ENCODE measurements at places on chromosomes 2 and 18.

DNA sequence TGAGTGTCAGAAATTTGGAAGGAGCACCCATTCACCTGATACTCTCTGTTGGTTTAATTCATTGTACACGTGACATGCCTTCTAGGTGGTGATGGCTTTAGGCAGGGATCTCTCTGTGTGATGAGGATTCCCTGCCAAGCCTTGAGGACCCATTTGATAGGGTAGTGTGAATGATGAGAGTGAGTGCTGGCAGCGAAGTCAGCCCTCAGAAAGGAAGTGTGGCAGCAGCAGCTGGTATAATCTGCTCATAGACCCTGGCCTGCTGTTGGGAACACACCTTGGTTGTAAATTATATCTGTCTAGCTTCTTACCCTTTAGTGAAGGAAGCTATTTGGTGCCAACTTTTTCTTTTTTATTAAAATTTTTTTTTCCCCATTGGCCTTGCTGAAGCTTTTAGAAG, 164.5 kb downstream of the HAUS1 start:
- no peak for DNase-seq

DNA sequence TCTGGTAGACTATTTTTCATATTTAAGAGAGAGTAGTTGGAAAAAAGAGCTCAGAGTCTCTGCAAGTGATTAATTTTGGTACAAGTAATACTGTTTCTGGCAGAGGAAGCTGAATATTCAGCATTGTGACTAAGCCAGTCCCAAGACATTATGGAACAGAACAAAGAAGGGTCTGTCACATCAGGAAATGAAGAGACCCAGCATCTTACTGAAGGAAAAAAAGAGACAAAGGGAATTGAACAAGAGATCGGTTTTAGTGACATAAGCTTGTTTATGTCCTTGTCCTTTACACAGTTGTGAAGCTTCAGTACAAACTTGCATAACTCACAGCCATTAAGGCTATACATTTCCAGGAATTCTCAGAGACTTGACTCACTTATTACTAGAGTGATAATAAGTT, 568.5 kb upstream of the SLC8A1 start:
- DNase-seq: no peak

DNA sequence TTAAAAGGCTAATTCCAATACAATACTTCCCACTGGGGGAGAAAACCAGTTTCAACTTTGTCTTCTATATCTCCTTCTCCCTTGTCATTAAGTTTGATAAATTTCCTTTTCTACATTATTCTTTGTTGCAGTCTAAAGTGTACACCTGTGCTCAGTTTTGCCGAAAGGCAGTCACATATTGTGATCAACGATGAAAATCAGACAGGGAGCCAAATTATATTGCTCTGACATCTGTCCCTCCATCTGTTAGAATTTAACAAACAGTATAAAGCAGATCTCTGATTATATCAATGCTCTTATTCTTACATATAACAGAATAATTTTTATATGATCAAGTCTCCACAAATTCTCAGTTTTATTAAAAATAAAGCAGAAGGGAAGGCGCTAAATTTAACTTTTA, 496.7 kb downstream of the NRXN1 start:
- no peak for DNase-seq

DNA sequence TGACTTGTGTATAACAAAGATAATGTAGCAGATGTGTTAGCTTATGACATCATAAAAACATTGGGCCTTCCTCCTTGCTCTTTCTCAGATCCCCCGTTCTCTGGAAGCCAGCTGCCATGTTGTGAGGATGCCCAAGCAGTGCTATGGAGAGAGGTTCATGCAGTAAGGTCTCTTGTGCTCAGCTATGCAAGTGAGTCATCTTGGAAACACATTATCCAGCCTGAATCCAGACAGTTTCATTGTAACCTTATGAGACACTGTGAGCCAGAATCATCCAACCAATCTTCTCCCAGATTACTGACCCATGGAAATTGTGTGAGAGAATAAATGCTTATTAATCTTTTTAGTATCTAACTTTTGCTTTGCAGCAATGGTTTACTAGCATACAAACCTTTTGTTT, 60.8 kb downstream of the ST6GAL2 start:
- DNase-seq: no peak

- DNase-seq: no peak
Measured at GRCh38 chr2:232406556-232407310, at the start of gene ALPG. Gene ALPG (plus strand): TSS chr2:232406844. CDS start chr2:232406895, 51 bp downstream.

DNA sequence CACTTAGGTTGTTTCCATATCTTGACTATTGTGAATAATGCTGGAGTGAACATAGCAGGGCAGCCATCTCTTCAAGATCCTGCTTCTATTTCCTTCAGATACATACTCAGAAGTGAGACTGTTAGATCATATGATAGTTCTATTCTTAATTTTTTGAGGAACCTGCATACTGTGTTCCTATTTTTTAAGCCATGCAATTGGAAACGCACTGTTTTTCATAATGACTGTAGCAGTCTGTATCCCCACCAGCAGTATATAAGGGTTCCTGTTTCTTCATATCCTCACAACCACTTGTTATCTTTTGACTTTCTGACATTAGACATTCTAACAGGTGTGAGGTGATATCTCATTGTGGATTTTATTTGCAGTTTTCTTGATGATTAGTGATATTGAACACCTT, 15.5 kb downstream of the NEURL3 start:
- no peak for DNase-seq

GRCh38 chr2:218508299-218508698, 59.9 kb downstream of the USP37 start:
- DNase-seq: no peak

DNA sequence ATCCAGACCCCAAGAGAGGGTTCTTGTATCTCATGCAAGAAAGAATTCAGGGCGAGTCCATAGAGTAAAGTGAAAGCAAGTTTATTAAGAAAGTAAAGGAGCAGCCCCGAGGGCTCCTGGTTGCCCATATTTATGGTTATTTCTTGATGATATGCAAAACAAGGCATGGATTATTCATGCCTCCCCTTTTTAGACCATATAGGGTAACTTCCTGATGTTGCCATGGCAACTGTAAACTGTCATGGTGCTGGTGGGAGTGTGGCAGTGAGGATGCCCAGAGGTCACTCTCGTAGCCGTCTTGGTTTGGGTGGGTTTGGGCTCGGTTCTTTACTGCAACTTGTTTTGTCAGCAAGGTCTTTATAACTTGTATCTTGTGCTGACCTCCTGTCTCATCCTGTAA, 750.2 kb upstream of the FANCL start:
- DNase-seq: no peak

Measured in HAP-1 (cell line).